ENCODE measurements at places on chromosomes 6 and 20.

- DNase-seq = no peak
These were observed 17.9 kb upstream of the KIF25 start for GRCh38 chr6:167979436-167980139.

GRCh38 chr6:43945768-43946080 lies 175.7 kb downstream of the VEGFA start:
- no peak for DNase-seq

DNA sequence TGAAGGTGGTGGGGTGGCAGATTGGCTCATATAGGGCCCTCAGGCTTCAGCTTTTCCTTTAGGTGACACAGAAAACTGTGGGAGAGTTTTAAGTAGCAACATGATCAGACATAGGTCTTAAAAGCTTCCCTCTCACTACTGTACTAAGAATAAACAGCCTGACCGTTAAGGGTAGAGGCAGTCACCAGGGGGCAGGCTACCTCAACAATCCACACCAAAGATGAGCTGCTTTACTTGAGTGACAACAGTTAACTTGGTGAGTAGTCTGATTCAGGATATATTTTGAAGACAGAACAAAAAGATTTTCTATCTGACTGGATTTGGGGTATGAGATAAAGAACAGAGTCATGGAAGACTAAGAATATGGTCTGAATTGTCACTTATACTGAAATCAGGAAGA lies 193.1 kb upstream of the SHLD1 start:
- DNase-seq = peak; percentile 56

DNA sequence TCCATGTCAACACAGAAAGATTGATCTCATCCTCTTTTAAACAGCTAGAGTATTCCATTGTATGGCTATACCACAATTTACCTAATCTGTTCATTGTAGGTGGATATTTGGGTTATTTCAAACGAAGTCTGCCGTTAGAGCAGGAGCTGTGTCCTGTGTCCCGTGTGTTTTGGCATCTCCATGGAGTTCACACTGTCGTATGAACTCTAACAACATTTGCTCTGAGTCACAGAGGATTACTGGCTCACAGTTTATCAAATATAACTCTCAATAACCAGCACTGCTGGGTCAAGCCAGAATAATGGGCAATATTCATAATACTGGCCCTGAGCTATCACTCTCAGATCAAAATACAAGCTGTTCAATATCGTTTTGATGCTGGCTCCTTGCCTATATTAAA lies 16.4 kb downstream of the TRAM2 start:
- no peak for DNase-seq

DNA sequence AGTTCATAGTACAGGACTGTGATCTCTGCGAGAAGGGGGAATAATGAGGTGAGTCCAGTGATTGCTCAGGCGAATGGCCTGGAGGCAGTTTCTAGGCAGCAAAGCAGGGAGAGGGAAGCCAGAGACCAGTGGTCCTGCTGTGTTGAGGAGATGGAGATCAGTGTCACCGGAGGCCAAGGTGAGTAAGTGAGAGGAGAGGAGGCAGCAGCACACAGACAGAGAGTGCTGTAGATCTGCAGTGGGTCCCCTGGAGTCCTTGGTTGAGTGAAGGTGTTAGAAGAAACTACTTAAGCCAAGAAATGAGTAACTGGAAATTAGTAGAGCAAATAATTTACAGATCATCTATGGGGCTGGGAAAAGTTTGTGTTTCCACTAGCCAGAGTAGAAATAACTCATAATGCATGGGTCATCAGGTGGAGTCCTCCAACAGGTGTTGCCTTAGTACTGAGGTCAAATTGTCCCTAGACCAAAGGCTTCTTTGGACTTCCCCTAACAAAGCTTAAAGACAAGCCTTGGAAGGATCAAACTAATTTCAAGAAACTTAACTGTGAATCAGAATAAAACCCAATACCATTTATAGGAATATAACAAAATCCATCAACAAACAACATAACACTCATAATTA lies 13.6 kb downstream of the HEBP2 start:
- DNase-seq = no peak

All from MCF 10A (cell line).